ENCODE measurements at places on chromosomes 4 and X.
A peak's percentile ranks its signal among the peaks of the same experiment; 100 is the strongest.

GRCh38 chr4:108804648-108805273 is 41.9 kb upstream of the ETNPPL start:
- no peak for DNase-seq

DNA sequence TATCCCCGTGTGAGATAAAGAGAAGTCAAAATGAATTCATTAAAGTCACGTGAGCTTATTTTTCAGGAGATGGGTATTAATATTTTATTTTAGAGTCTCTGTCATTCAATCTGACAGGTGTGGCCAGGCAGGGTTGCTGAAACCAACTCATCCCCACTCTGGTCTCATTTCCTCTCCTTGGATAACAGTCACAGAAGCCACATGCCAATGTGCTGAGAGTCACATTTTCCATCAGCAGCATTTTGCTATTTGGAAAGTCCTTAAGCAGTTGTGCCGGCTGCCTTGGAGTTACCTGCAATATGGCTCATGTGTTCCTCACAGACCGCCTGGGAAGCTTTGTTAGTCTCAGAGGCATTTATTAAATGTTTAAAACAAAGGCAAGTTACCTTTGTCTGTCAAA is 302.3 kb downstream of the DCHS2 start:
- DNase-seq, result no peak

- DNase-seq, result no peak
Measured at GRCh38 chrX:44261286-44261685, 82.2 kb downstream of the EFHC2 start.

GRCh38 chr4:137558951-137559350 is 26.7 kb upstream of the PCDH18 start:
- DNase-seq, result no peak

DNA sequence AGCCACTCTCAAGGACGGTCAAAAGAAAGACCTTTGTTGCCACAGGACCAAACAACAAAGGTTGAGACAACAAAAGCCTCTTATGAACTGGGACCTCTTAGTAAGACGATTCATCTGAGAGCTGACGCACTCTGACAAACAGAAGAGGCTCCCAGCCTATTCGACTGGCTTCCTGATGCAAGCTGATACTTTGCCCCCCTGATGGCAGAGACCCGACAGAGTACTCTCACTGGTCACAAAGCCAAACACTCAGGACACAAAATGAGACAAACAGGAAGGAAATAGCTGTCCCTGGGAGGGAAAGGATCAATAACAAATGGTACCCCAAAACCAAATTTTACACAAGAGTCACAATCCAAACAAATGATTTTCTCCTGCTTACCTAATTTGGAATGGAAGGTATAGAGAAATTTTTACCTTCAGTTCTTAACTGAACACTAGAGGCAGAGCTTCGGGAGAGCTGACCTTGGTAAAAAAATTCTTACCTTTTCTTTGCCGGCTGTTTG is 75.2 kb upstream of the PLAC8 start:
- no peak for DNase-seq

DNA sequence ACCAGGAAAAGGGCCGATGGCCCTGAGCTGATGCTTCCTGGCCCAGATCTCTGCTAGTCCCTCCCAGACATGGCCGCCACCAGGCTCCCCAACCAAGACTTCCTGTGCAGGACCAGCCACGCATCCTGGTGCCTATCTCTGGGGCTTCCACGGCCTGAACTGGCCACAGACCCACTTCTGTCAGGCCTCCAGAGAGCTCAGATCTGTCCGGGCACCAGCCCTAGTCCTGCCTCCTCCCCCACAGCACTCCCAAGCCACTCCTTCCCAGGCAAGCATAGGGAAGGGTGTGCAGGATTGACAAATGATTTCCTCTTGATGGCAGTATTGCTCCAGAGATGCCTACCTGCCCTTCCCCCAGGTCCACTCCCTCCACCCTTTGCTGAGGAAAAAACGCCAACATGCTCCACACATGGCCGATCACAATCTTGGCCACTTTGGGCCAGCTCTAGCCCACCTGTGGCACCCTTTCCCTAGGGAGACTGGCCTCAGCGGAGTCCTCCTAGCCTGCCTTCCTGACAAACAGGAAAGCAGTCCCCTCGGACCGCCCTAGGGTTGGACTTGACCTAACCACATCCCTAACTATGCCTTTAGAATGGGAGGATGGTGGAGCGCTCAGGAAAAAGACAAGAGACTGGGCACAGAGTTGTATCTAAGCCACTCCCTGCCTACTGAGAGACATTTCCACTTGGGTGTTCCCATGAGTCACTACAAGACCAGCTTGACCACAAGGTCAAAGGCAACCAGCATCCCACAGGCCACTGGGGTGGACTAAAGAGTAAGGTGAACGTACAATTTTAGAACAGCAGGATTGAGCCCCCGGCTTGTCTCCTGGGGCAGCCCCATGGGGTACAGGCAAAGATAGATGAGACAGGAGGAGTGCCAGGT is 277.5 kb upstream of the AGTR2 start:
- DNase-seq, result peak; percentile 57

DNA sequence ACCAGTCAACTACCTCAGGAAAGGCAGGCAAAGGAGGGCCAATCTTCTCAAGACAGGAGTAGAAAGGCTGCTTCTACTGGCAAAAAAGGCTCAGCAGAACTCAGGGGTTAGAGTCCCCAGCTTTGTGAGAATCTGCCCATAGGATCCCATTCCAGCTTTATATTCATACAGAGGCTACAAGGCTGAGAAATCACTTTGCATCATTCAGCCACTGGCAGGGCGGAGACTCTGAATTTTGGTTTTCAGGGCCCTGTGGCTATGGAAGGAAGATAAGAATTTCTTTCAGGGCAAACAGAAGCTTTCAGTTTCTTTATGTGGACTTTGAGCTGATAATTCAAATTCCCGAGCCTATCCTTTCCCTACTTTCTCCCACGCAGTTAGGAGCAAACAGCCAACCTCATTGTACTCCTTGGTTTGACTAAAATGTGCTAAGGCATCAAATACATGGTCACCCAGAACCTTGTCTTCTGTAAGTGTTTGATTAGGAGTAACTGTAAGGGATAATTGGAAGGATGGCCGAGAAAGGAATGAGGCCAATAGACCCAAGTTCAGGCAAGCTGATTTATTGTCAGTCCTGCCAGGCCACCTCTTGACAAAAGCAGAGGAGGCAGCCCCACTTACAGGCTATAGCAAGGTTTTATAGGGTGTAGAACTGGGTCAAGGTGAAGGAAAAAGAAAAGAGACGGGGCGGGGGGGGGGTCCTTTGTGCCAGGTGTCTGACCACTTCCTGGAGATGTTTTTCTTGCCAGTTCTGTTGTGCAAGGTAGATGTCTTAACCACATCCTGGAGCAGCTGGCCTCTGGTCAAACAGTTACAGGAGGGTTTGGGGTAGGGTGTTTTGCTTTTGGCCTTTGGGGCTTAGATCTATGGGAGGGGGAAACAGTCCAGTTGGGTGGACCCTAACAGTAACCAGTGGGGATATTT is 165.3 kb upstream of the PPP1R2C start:
- no peak for DNase-seq

GRCh38 chr4:8394061-8394519 is 46.4 kb downstream of the ACOX3 start:
- no peak for DNase-seq

DNA sequence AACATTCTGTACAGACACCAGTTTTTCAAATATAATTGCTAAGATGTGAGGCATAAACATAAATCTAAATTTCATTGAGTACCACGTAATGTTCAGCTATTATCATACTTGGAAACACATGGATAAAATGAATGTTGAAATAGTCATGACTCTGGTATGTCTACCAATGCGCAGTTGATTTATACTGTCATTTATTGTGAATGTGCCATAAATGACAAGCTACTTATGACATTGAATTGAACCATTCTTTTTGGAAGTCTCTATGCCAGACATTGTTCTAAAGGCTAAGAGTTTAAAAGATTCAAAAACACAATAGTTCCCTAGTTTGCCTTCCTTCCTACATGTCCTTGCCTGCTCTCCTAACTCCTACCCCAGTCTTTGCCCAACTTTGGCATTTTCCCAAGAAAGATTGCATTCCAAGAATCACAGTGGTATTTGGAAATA is 96.6 kb upstream of the DMD start:
- no peak for DNase-seq

- no peak for DNase-seq
Measured at GRCh38 chr4:185346975-185347601, 48.6 kb downstream of the LRP2BP start.

DNA sequence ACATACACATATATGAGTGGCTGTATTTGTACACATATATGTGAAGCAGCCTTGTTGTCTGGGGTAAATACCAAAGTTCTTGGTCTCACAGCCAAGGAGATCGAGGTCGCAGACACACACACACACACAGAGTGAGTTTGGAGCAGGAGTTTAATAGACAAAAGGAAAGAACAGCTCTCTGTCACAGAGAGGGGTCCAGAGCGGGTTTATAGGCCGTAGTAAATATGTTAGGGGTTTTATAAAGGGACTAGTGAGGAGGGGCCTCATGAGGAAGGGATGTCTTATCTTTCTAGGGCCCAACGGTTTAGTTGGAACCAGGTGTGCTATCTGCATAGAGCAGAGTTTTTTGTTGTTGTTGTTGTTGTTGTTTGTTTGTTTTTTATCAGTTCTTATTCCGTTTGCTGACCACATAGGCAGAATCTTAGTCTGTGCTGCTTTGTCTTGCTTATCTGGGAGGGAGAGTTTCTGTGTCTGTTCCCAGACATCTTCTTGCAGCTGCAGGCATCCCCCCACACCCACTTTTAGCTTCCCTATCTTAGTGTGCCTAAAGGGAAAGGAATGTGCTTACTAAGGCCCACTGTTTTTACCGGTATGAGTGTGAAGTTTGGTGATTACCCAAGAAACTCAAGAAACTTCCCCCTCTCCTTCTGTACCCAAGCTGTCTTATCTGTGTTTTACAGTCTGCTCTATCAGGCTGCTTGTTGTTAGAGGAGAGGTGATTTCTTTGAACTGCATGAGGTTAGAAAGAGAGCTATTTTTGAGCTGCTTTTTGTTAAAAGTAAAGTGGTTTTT is 91.9 kb downstream of the TENT5D start:
- DNase-seq, result no peak

GRCh38 chr4:1973218-1973617 is 35.6 kb downstream of the NELFA start:
- no peak for DNase-seq

DNA sequence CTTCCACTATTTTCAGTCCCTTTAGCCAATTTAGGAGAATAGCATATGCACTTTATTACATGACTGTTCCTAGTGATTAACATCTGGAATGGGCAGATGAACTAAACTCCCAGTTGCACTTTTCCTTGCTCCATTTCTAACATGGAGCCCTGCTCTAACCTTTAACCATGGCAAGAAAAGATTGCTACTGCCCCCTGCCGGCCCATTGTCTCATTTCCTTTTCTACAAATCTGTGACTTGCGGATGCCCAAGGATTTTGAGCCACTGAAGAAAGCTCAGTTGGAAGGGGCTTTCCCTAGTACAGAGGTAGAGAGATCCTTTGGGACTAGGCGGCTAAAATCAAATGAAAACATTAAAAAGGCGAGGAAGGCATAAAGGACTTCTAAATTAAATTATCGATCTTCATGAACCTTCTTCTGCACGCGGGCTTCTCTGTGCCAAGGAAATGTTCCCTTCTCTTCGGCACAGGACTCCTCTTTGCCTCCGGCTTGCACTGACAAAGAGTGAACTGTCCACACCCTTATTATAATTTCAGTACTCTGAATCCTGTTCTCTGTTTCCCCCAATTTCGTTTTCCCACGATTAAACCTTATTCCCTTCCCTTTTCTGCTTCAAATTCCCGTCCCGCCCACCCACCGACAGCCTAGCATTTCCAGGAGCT is 577 bp upstream of the GLRA2 start:
- DNase-seq, result peak; percentile 37

DNA sequence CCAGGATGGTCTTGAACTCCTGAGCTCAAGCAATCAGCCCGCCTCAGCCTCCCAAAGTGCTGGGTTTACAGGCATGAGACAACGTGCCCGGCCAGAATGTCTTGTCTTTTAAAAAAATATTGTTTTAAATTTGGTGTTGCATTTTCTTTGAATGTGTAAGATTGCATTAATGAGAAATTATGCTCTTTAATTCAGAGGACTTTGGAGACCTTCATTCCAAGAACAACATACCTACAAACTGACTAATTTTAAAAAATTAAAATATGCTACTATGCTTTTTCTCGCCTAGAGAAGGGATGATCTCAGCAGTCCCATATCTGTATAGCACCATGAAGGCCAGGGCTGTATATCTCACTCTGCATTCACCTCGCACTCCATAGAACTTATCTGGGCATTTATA is 204.3 kb upstream of the SLC7A11 start:
- DNase-seq, result no peak

DNA sequence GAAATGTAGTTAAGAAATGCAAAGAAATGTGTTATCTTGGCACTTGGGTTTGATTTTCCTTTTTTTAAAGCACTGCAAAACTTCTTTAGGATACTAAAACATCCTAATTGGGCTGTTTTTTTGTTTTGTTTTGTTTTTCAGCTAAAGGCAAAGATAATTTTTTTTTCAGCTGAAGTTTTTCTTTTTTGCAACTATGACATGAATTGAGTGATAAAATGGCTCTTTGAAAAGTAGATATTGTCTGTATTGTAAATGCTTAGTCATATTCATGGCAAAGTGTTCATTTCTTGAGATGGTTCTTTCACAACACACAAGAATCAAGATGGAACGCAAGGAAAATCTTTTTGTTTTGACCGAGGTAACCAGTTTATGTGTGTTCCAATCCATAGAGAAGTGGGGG is 35.1 kb downstream of the KLF3 start:
- no peak for DNase-seq

DNA sequence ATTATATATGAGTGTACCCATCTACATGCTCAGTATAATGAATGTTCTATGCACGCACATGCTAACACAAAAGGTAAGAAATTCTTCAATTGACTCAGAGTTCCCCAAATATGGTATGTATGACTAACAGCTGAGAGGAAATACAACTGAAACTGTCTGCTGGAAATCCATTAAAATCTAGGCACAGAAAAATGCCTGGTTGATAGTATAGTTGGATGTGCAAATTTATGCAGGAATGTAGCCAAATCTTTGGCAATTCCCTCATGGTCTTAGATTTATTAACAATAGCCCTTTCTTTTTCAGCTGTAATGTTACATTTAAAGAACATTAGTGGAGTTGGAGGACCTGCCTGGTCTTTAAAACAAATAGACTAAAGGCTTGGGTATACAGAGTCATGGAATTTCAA is 5.5 kb downstream of the CAMK2D start:
- no peak for DNase-seq

DNA sequence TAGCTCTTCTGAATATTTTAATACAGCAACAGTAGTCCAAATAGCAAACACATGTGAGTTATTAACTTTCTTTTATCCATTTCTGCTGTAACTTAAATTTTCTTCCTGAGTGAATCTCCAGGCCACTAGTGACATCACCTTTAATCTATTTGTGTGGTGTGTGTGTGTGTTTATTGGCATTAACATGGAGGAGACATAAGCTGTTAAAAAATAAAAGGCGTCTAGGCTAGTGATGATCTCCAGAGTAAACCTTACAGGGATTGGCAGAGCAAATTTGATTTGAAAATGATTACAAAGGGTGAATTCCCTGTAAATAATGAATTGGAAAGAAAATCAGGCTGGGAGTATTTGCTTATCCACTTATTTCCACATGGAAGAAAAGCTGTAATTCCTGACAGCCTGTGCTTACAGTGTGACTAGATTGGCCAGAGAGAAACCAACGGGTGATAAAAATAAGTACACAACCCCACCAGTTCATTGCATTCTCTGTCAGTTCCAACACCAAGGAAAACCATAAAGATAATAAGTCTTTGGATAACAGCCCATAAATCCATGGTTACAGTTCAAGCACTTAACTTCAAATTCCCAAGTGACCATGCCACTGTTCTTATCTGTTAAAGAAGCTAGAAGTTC is 186.1 kb downstream of the ENOX2 start:
- no peak for DNase-seq

- peak; percentile 36 for DNase-seq
Measured at GRCh38 chr4:27084685-27085361, 224.2 kb downstream of the STIM2 start.

GRCh38 chr4:26763648-26764047 is 97.0 kb upstream of the STIM2 start:
- no peak for DNase-seq

All from cerebellum (tissue), 4 donors.